Smooth muscle cell of the brain vasculature (primary cell): ENCODE measurements at places on chromosomes 1 and 21.

- DNase-seq: no peak
These were observed 49.9 kb downstream of the SNX27 start for GRCh38 chr1:151661751-151662150.

GRCh38 chr1:214380986-214381695 is 100.2 kb downstream of the SMYD2 start:
- no peak for DNase-seq

DNA sequence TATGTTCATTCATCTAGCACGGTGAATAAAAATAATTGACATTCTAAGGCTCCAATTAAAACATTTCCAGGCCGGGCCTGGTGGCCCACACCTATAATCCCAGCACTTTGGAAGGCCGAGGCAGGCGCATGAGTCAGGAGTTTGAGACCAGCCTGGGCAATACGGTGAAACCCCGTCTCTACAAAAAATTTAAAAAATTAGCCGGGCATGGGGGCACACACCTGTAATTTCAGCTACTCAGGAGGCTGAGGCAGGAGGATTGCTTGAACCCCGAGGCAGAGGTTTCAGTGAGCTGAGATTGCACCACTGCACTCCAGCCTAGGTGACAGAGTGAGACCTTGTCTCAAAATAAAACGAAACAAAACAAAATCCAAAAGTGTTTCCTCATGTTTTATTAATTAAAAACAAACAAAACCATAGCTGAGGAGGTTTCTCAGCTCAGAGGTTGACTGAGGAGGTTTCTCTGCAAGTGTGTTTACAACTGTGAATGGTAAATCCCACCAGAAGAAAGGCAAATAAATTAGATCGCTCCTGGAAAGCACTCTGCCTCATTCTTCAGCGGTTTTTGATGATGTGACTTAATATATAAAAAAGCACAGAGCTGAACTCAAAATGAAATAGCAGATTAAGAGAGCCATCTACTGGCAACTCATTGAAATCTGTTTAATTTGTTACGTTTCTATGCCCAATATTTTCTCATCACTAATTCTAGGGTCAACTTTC is 37.7 kb upstream of the ATG4C start:
- peak; percentile 13 for DNase-seq

DNA sequence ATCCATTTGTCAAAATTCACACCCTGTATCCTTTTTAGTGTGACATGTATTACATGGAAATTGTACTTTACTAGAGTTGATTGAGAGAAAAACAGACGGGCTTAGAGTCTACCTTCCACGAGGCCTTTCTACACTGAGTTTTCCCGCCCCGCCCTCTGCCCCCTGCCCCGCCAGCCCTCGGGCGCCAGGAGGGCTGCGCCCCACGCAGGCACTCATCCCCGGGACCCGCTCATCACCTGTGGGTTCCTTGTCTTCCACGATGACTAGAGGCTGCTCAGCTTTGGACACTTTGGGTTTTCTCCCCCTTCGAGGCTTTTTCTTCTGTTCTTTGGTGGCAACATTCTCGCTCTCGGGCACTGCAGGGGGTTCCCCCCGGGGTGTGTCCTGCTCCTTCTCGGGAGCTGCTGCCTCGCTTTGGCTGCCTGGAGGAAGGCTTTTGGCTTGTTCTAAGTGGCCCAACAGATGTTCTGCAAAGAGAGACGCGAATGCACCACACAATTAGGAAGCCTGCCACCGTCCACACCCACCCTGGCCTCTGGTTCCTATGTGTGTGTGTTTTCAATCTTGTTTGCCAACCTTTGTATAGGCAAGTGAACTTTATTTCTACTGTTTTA is 39.6 kb downstream of the PRDM15 start:
- no peak for DNase-seq

DNA sequence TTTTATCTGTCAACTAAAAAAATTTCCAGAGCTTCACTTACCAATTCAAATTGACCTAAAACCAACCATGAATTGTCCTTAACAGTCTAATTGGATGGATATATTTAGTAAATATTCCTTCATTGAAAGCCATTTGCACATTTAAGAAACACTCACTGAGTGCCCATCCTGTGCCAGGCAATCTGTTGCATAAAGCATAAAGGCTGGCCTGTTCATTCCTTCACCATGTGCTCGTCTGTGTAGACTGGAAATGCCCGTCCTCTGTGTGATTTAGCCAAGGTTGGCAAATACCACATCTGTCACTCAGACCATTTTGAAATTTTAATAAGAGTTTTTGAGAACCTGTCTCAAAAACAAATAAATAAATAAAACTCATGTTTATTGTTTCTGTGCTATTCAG is 57.1 kb downstream of the ZNF684 start:
- DNase-seq: no peak

GRCh38 chr1:54471588-54471987 is 65.4 kb upstream of the SSBP3 start:
- no peak for DNase-seq

DNA sequence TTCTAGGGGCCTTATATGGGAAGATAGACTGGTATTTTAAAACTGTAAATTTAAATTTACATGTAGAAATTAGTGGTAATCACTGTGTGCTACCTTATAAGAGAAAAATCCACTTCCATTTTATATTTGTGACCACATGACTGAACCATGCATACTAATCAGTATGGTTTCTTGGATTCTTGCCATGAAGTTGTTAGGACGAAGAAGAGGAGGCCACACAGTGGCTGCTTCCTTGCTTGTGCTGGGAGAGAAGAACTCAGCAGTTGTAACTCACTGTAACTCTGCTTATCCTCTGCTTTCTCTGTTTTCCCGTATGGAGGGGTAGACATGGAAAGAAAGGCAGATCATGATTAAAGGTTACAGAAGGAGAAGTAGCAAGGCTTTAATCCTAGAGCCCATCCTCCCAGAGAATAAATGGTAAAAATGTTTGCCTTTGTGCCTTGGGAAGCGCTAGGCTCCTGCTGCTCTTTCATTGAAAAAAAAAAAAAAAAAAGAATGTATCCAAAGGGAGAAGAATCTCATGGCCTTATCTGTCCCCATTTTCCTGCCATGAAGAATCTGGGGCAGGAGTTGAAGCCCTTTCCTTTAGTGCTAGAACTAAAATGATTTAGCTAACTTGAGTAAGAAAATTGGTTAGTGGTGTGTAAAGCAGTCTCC is 32.4 kb downstream of the KCTD3 start:
- DNase-seq: no peak

DNA sequence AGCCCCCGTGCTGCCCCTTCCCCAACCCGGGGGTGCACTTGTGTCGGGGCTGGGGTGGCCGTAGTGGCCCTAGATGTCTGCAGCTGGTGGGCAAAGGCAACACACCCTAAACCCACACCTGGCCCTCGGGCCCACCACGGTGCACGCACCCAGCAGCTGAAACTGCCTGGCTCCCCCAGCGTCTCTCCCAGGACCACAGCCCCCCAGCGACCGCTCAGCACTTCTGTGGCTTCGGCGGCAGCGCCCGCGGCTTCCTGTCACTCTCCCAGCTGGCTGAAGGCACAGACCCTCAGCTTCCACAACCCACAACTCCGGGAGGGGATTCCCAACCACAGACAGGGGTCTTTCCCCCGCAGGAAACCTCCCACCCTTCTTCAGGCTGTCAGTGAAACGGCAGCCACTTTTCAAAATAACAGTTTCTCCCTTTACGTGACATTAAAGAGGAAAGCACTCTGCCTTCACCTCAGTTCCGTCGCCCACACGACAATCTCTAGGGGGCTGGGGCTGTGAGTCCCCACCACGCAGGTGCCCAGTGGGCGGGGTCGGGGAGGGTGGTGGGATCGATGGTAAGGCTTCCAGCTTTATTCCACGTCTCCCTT is 40.7 kb upstream of the COL6A2 start:
- no peak for DNase-seq

GRCh38 chr1:101043776-101044175 is 18.2 kb upstream of the DPH5 start:
- no peak for DNase-seq

DNA sequence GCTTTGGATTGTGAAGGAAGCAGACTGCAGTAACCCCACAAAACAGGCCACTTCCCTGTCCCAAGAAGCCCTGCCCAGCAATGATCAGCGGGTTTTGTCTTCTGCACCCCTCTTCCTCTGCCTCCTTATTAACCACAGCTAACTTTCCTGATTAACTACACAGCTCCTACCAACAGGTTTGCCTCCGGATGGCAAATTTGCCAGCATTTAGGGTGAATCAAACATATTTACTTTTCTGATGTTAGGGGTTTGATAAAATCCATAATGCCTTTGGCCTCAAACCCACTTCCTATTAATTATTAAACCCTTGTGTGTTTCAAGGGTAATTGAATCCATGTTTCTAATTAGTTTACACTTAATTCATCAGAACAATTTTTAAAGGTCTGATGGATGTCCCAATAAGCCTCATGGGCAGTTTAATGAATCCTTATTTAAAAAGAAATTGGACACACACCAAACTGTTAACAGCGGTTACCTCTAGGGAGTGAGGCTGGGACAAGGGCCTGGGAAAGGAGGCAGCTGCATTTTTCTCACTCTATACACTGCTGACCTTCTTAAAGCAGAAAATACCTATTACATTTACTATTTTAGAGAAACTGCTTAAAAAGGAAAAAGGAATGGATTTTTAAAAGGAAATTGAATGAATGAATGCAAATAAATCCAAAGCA is 91.9 kb downstream of the CSMD2 start:
- DNase-seq: no peak

DNA sequence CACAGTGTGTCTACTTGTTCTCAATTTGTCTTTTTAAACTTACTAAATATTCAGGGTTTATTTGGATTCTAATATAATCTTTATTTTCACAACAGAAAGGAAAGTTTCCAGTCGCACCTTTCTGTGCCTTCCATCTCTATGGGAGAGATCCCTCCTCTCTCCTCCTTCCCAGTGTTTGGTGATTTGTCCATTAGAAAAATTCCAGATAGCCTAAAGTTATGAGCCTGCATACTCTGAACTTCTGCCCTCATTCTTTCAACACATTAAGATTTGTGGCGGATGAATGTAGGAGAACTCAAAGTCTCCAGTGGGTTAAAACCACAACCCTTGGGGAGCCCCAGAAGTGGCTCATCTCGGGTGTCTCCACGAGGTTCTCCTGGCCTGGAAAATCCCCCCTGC is 3.6 kb downstream of the NHLH2 start:
- DNase-seq: no peak

- DNase-seq: no peak
These were observed 13.5 kb upstream of the PEX10 start for GRCh38 chr1:2425892-2426291.

DNA sequence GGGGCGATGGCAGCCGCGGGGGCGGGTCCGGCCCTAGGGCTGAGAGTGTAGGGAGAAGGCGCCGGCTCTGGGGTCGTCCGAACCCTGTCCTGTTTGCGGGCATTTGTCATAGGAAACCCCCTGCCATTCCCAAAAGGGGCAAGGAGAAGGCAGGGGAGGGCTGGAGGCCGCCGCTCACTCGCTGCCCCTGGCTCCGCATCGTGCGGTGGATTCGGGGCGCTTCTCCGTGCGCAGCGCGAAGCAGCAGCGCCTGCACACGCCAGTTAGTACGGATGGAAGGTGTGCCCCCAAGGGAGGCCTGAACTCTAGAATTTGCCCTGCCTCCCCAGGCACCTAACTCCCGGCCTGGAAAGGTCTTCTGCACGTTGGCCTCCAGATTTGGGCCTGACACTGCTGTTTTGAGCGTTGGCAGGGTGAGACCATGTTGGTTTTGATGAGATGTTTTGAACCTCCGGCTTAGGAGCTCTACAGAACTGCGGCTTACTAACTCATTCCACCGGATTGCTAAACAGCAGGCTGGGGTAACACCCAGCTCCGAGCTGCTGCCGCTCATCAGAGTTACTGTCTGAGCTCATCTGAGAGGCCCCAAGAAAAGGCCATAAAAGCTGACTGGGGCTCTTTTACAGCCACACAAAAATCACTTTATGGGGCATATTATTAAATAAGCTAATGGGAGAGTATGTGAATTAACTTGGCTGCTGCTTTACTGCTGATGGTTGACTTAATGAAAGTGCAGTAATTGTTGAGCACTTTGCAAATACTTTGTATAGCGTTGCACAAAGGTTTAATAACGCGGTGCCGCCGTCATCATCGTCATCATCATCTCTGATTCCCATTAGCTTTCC is 987 bp downstream of the GPR137B start:
- DNase-seq: no peak

DNA sequence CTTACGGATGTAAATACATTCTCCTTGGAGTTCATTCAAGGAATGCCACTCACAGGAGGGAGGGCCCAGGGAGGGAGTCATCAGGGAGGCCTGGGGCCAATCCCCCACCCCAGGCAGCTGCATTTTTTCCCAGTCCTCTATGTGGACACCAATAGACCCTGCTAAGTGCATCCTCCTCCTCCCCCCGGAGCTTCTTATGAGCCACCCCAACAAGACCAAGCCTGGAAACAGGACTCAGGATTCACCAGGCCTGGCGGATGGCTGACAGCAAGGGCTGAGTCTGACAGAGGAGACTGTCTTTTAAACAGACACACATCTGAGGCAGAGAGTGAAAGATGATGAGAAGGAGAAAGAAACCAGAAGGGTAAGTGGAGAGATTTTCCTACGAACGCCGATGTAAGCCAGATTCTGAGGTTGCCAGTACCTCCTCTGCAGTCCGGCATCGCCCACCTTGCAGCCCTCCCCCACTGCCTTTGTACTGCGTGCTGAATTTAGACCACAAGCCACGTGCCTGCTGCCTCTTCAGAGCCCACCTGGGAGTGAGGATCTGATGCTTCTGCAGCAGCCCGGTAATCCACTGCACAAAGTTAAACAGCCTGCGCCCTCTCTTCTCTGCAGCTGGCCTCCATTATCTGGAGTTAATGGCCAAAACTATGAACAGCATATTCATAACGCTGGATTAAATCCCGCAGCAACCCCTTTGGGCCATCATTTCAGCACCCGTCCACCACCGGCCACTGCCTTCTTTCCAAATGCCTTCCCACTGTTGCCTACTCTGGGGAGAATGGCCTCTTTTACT is 17.6 kb upstream of the SFPQ start:
- DNase-seq: no peak

- no peak for DNase-seq
These were observed 40.6 kb downstream of the SCP2 start for GRCh38 chr1:52967666-52968065.

DNA sequence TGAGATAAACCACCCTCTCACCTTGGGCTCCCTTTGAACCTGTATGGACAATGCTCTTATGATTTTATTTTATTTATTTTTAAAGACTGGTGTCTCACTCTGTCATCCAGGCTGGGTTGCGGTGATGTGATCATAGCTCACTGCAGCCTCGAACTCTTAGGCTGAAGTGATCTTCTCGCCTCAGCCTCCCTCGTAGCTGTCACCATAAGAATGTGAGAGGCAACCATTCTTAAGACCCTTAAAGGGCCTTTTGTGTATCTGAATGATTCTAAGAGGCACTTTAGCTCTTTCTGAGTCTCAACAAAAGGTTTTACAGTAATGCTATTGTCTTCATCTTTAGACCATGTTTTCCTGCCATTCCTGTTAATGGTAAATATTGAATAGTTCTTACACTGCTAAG is 67.0 kb downstream of the IVNS1ABP start:
- no peak for DNase-seq

- no peak for DNase-seq
These were observed 81.2 kb upstream of the F3 start for GRCh38 chr1:94622757-94623156.

- no peak for DNase-seq
These were observed 44.7 kb downstream of the USP24 start for GRCh38 chr1:55170426-55170825.
